ENCODE measurements at places on chromosomes 5 and 9. TPM values are rescaled to one million over a fixed set of nuclear protein-coding genes. Genes with fewer than 3 reads are reported as not detected.

DNA sequence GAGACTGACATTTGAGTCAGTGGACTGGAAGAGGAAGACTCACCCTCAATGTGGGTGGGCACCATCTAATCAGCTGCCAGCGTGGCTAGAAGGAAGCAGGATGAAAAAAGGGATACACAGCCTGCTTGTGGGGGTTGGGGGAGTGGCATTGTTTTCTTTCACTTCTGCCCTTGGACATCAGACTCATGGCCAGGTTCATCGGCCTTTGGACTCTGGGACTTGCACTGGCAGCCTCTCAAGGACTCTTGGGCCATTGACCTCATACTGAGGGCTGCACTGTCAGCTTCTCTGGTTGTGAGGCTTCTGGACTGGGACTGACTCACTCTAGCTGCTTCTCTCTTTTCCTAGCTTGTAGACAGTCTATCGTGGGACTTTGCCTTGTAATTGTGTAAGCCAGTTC is 374.9 kb downstream of the TLE1 start:
- no peaks in the 10 kb centered on the region for H3K4me1 ChIP-seq
- DNase-seq: no peak
- H3K27me3 ChIP-seq: no peaks in the 10 kb centered on the region
- H3K4me3 ChIP-seq: no peak overlapping the region

GRCh38 chr5:176740702-176741496 is 69.5 kb upstream of the UNC5A start:
- H3K4me3 ChIP-seq: no peak overlapping the region
- DNase-seq: peak; percentile 64
- H3K27ac ChIP-seq: no peak overlapping the region
- peaks cover 4% of the 10 kb centered on the region for H3K4me1 ChIP-seq

DNA sequence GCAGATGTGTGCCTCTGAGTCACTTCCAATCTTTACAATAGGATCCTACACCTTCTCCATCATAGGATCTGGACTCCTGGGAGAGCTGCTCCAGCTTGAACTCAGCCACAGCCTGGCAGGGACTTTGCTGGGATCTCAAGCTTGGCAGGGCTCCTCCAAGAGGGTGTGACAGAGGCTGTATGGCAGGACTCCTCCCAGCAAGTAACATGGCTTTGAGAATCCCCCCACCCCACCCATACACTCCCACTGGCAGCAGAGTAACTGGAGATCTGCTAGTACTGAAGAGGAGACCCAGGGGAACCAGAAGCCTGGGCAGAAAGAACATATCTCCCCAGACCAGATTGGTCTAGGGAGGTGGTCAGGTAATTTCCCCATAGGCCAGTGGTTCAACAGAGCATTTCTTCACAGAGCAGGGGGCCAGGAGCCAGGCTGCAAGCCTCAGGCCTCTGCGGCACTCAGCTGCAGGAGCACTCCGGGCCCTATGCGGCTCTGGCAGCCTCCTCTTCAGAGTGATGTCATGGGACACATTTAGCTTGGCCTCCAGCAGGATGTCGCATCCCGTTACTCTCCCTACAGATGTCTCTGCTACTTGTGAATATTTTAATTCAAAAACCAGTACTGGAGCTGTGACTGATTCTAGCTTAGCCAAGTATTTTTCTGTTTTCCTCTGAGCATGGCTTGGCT is 1.7 kb upstream of the ACSL6 start:
- H3K27me3 ChIP-seq: peaks cover 5% of the 10 kb centered on the region
- peak; percentile 57 for DNase-seq
- H3K4me1 ChIP-seq: peaks cover 20% of the 10 kb centered on the region
- H3K4me3 ChIP-seq: no peak overlapping the region

DNA sequence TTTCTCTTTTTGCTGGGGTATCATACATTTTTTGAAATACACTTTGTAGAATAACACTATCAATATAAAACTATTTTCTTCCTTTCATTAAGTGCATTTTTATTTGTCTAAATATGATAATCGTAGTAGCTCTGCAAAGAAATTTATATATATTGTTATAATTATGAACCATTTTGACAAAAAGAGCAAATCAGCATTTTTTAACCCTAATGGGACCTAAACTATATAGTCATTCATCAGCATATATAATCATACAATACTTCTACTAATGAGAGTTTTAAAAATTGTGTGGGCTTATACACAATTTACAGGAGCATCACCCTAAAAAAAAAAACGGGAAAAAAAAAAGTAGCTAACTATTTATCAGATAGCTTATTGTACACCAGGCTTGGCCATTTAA is 329.7 kb upstream of the TYRP1 start:
- H3K4me3 ChIP-seq: no peak overlapping the region
- H3K27me3 ChIP-seq: no peaks in the 10 kb centered on the region
- no peaks in the 10 kb centered on the region for H3K36me3 ChIP-seq
- no peak for DNase-seq
- H3K27ac ChIP-seq: no peak overlapping the region
- H3K4me1 ChIP-seq: no peaks in the 10 kb centered on the region

- no peak overlapping the region for H3K27ac ChIP-seq
- no peaks in the 10 kb centered on the region for H3K36me3 ChIP-seq
- no peak for DNase-seq
- H3K27me3 ChIP-seq: no peaks in the 10 kb centered on the region
Measured at GRCh38 chr5:80067016-80067415, 31.9 kb downstream of the THBS4 start.

The PLPP1 gene
- 29.5 TPM for total RNA-seq

The WDR38 gene
- total RNA-seq: not detected

The SPRY4 gene
- total RNA-seq: 33.4 TPM
